ENCODE measurements at places on chromosomes 13 and 19.

GRCh38 chr19:21210037-21210621 is 68.3 kb downstream of the ZNF431 start:
- DNase-seq = no peak

GRCh38 chr13:29761815-29762214 is 88.6 kb downstream of the UBL3 start:
- no peak for DNase-seq

- DNase-seq = no peak
These were observed at the start of gene GRIK5 for GRCh38 chr19:42069619-42070351. Gene GRIK5 (minus strand): TSS chr19:42070206. CDS start chr19:42065770, 4,436 bp downstream.

GRCh38 chr13:66069570-66069969 is 1160.6 kb downstream of the PCDH9 start:
- DNase-seq = no peak

GRCh38 chr13:74562381-74562780 is 428.2 kb upstream of the KLF12 start:
- DNase-seq = no peak

DNA sequence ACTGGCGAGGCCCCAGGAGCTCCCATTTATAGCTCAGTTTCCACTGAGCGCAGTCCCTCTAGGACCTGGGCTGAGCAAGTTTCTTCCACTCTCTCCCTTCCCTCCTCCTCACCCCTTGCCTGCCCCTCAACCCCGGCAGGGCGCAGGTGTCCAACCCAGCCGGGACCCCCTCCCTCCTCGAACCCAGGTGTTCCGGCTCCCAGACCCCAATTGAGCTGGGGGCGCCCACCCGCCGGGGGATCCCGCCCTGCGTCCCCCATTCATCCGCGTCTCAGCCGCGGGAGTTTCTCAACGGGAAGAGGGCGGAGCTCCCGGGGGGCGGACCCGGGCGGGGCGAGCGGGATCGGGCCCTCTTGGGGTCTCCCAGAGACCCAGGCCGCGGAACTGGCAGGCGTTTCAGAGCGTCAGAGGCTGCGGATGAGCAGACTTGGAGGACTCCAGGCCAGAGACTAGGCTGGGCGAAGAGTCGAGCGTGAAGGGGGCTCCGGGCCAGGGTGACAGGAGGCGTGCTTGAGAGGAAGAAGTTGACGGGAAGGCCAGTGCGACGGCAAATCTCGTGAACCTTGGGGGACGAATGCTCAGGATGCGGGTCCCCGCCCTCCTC is at the start of gene KIRREL2:
Gene KIRREL2, plus strand, starts transcription at position 366 of the 604 bp plus-strand sequence. Its CDS starts 209 bp downstream, at position 575.
- DNase-seq = peak; percentile 10

DNA sequence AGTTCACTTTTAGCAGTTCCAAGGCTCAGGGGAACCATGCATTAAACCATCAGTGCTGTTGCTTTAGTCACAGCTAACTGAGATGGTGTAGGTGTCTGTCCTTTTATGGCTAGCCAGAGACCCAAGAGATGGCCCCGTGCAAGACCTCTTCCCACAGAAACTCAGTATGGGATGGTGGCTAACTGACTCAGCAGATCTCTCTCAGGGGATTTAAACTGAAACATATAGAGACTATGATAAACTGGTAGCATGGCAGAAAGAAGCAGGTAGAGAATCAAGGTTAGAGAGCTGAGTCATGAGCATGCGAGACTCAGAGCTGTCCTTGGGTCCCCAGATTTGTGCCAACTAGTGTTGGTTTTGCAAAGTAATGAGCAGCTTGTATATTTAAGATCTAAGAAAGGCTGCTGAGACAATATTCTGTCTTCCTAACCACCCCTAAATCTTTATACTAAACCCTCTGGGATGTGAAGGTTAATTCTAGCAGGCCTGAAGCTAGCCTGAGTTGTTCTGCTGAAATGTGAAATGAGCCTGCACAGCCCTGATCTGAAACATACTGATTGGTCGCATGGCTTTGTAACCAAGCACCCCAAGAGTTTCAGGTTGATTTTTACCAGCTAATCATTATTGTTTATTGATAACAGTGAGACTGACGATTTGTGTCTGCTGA is 6.5 kb upstream of the SCEL start:
- no peak for DNase-seq

GRCh38 chr19:12665281-12665573 is 1.3 kb downstream of the MAN2B1 start:
- peak; percentile 45 for DNase-seq

DNA sequence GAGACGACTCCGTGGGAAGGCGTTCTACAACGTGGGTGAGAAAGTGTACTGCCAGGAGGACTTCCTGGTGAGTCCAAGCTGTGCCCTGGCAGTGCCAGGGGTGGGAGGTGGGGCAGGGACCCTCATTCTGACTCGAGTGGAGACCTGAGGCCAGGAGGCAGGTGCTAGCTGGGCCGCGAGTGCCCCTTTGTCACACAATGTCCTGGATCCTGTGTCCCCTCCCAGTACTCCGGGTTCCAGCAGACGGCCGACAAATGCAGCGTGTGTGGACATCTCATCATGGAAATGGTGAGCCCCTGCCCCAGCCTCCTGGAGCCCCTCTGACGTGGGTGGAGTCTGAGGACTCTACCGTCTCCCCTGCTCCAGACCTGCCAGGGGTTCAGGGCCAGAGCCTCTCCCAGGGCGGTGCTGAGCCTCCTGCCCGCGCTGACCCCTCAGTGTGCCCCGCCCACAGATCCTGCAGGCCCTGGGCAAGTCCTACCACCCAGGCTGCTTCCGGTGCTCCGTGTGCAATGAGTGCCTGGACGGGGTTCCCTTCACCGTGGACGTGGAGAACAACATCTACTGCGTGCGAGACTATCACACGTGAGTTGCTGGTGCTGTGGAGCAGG is 11.6 kb downstream of the WTIP start:
- no peak for DNase-seq

- no peak for DNase-seq
These were observed 2.5 kb downstream of the RPS28 start for GRCh38 chr19:8323781-8324185.

GRCh38 chr13:25574437-25575411 is 202.9 kb downstream of the ATP8A2 start:
- peak; percentile 55 for DNase-seq

DNA sequence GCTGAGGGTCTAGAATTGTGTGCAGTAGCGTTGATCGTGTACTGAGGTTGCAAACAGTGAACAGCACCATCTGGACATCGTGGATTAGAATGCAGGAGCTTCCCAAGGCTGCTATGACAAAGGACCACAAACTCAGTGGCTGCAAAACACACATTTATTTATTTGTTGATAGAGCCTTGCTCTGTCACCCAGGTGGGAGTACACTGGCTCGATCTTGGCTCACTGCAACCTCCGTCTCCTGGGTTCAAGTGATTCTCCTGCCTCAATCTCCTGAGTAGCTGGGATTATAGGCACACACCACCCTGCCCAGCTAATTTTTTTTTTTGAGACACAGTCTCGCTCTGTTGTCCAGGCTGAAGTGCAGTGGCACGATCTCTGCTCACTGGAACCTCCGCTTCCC is 2.3 kb upstream of the UHRF1 start:
- DNase-seq = no peak

GRCh38 chr19:51660975-51661600 is 14.5 kb upstream of the SIGLEC14 start:
- DNase-seq = peak; percentile 39

GRCh38 chr13:92984151-92984550 is 242.5 kb upstream of the GPC6 start:
- no peak for DNase-seq

DNA sequence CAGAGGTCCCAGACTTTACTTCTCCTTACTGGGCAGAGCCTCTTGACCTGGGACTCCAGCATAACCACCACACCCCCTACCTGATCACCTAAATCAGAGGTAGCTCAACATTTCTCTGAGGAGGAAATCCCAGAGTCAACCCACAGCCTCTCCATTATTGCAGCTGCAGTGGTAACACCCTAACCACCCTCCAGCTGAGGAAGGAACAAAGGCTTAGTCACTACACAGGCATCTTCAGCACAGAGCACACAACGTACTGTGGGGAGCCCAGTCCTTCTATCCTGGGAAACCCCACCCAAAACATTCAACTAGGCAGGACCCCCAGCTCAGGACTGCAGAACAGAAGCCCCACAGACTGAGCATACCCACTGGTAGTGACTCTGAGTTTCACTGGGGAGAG is 824.7 kb upstream of the SLITRK5 start:
- no peak for DNase-seq

Measured in stimulated activated CD4-positive, alpha-beta T cell treated with anti-CD3 and anti-CD28 coated beads, Interleukin-4, amount 100 ng/mL, for 4 hours (primary cell).